AG09319 (cell line): ENCODE measurements at places on chromosomes 5 and 9.

DNA sequence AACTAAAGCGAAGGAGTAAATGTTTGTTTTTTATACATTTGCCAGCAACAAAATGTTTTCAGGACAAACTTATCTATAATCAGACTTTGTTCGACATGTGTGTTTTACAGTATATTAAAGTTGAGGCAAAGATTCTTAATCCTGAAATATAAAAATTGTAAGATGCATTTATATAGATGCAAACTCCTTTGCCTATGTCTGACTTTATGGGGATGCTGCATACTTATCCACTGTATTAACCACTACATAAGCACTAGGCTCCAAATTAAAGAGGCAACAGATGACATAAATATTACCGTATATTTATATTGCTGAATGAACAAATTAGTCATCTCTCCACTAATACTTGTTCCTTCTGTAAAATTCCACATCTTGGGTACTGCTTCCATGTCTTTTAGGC is 882.7 kb upstream of the ARRDC3 start:
- no peak for DNase-seq

GRCh38 chr9:137029058-137029936 is 1.3 kb upstream of the ABCA2 start:
- DNase-seq = no peak

DNA sequence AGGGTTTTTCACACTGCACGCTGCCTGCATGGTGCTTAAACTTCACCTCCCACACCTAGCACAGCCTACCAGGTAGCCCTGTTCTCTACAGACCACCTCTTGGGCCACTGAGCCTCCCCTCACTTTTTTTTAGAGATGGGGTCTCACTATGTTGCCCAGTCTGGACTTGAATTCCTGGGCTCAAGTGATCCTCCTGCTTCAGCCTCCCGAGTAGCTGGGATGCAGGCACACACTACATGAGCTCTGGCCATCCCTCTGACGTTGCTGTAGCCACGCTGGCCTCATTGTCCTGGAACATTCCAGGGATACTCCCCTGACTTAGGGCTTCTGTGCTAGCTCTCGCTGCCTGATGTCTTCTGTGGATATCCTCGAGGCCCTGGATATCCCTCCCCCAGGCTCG is 7.2 kb upstream of the CACFD1 start:
- DNase-seq = no peak

GRCh38 chr5:125913200-125913599 is 510.0 kb upstream of the GRAMD2B start:
- DNase-seq = no peak

- DNase-seq = no peak
Measured at GRCh38 chr5:76742583-76742982, 26.7 kb downstream of the F2R start.

DNA sequence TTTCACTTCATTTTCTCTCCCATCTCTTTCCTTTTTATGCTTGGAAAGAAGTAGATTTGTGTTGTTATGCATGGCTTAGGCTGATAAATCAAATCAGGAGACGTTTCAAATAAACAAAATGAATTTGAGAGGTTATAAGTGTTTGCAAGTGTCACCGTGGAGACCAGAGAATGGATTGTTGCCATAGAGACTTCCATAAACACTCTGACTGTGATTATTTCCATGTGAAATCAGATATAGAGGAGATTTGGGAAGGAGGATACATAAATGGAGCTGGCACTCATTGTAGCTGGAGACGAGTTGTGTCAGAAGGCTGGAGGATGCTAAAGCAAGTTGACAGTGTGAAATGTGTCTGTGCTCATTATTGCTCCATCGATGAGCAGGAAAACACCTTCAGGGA is 84.2 kb upstream of the PCSK1 start:
- DNase-seq = peak; percentile 64

DNA sequence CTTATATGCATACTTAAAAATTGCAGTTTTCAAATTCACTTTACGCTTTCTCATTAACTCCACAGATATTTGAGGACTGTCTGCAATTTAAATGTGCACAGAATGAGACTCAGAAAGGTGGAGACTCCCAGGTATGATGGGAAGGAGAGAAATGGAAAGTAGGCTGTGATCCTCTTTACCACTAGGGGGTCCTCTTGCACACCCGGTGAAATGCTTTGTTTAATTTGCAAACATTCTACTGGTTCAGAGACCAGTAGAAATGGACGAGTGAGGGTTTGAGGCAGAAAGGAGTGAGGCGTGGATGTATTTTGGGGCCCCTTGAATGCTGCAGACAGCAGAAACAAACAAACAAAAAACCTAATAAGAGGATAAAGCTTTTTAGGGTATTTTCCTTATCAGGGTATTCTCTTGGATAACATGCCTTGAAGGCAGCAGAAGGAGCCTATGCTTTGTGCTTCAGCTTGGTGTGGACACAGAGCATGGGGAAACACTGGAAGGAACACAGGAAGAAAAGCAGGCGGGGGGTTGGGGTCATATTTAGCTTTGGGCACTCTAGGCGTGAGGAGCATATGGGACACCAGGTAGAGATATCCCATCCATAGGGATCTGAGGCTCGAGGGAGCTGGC is 410.1 kb downstream of the DMRT2 start:
- DNase-seq = no peak

- peak; percentile 49 for DNase-seq
Measured at GRCh38 chr5:138466900-138467710, 1.8 kb downstream of the EGR1 start.

GRCh38 chr5:42894057-42894456 is 82.4 kb upstream of the SELENOP start:
- no peak for DNase-seq

DNA sequence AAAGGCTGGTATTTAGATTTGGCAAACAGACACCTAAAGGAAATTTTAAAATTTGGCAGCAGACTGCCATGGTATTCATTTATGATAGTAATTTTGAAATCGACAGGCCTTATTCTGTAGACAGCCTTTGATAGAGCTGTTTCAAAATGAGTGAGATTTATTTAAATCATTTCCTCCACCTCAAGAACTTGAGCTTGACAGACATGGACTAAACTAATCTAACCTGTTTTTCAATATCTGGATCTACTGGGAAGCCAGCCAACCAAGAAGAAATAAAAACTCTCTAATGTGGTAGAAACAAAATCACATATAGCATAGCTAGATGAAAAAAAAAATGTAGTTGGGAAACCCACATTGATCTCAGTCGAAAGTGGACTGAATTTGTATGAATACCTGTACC is 56.9 kb upstream of the RASA1 start:
- no peak for DNase-seq

DNA sequence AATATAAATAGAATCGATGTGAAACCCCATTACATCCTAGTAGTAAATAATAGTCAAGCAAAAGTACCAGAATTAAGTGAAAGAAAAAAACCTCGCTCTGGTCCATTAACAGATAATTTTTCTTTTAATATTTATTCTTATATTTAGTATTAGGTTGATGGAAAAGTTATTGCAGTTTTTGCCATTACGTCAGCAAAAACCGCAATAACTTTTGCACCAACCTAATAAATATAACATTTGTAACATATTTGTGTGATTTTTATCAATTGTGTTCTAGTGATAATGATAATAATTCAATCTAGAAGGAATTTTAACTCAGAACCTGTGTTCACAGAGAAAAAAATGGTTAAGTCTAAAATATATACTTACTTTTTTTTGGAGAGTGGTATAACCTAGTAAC is 16.1 kb downstream of the RORB start:
- DNase-seq = no peak

- peak; percentile 22 for DNase-seq
Measured at GRCh38 chr9:122498883-122499288, 11.7 kb upstream of the OR1J2 start.

- DNase-seq = no peak
Measured at GRCh38 chr5:59637884-59638580, 255.5 kb downstream of the PDE4D start.

- DNase-seq = peak; percentile 83
Measured at GRCh38 chr9:33165263-33166151, 1.6 kb downstream of the B4GALT1 start.

GRCh38 chr9:101594796-101595195 is at the start of gene PPP3R2:
Gene PPP3R2, minus strand, starts transcription at chr9:101594969. Its CDS starts 48 bp downstream, at chr9:101594921.
- DNase-seq = no peak

DNA sequence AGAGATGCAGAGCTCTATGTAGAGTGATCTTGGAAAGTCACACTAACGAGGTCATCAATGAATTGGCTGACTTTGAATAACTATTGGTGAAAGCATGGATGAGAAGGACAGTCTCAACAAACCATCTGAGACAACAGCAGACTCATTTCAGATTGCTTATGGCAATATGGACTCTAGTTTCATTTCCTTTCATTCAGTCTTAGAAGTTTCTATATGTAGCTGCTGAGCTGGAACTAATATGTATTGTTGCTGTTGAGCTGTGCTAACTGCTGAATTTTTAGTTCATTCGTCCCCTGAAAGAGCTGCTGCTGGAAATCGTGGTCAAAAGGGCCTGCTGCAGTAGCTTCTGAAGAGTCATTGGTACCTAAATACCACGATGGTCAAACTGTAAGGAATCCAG is 31.3 kb downstream of the TNFSF15 start:
- DNase-seq = no peak

- DNase-seq = no peak
Measured at GRCh38 chr5:87099291-87099839, 168.3 kb upstream of the RASA1 start.

GRCh38 chr9:117092582-117092981 is 322.3 kb downstream of the ASTN2 start:
- no peak for DNase-seq

- DNase-seq = no peak
Measured at GRCh38 chr9:33364127-33364526, 38.2 kb downstream of the AQP7 start.

DNA sequence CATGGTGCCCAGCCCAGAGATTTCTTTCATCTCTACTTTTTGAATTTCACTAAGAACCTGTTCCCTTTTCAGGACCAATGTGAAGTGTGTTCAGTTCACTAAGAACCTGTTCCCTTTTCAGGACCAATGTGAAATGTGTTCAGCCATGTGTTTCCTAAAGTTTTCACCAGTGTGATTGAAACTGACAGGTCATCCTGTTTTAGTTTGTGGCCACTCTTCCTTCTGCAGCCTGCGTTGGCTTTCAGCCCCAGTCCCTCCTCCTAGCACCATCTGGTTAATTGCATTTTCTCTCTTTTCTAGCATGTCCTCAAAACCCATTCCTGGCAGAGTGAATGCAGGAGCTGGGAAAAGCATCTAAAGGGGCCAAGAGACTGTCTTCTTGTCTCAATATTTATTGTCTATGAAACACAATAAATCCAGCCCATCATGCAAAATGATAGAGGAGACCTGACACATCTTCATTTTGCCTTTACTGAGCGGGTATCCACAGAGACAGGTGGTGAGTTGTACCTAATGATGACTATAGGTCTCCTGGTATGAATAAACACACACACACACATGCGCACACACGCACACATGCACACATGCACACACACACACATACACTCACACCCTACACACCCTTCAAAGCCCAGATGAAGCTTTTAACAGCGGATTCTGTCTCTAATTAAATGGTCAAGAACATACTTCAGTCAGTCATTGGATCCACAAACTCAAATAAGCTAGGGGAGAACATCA is 6.1 kb upstream of the PANK3 start:
- DNase-seq = no peak

GRCh38 chr5:133202066-133202665 is 150.4 kb downstream of the HSPA4 start:
- DNase-seq = no peak

GRCh38 chr9:128161215-128161902 is 1.3 kb downstream of the BBLN start:
- DNase-seq = no peak

DNA sequence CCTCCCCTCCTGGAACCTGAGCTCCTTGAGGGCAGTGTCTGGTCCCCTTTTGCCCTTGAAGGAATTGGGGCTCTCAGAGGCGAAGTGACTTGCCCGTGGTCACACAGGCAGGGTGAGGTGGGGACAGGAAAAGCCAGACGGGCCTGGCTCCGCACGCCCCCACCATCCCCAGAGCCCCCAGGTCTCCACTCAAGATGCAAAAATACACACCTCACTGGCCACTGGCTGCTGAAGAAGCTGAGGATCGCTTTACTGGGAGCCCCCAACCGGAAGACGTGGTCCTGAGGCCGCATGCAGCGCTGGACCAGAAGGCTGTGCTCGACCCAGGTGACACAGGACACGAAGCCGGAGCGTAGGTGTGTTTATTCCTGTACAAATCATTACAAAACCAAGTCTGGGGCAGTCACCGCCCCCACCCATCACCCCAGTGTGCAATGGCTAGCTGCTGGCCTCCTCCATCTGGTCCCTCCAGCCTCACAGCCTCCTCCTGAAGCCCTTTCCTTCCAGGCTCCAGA is 7.6 kb upstream of the AK1 start:
- no peak for DNase-seq

DNA sequence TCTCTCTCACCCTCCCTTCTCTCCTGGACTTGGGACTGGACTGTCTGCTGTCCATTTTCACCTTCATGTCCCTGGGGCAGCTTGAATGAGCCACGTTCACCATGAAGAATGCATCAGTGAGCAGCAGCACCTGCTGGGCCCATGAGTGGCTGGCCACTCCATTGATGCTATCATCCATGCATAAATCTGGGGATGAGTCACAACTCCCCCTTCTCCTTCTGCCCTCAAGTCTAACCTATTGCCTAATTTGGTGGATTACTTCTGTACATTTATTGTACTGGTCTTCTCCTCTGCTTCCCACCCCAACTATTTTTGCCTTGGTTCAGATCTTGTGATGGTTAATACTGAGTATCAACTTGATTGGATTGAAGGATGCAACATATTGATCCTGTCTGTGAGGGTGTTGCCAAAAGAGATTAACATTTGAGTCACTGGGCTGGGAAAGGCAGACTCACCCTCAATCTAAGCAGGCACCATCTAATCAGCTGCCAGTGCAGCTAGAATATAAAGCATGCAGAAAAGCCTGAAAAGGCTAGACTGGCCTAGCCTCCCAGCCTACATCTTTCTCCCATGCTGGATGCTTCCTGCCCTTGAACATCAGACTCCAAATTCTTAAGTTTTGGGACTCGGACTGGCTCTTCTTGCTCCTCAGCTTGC is 46.7 kb downstream of the GDNF start:
- DNase-seq = no peak

DNA sequence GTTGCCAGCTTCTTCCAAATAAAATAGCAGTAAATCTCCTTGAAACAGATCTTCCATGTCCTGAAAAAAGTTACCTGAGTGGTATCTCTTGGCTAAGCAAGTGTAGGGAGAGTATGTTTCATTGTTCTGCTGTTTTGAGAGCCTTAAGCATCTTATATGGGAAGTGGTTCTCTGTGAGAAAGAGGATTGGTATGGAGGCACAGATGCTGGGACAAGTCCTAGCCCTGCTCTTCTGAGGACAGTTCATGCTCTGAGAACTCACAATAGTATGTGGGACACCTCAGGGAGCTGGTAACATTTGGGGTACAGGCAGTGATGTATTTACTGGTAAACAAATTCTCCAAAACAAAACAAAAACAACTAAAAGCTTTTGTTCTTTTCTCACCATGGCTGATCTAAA is 2.0 kb downstream of the PPP3R2 start:
- no peak for DNase-seq

GRCh38 chr5:5040712-5041111 is 99.4 kb upstream of the ADAMTS16 start:
- no peak for DNase-seq

GRCh38 chr5:65066387-65067146 is 297.8 kb downstream of the CWC27 start:
- no peak for DNase-seq
